ENCODE measurements at places on chromosomes 2 and 18.
A peak's percentile ranks its signal among the peaks of the same experiment; 100 is the strongest.

- DNase-seq, result no peak
Observed at GRCh38 chr2:59276033-59276432, 1034.9 kb upstream of the FANCL start.

DNA sequence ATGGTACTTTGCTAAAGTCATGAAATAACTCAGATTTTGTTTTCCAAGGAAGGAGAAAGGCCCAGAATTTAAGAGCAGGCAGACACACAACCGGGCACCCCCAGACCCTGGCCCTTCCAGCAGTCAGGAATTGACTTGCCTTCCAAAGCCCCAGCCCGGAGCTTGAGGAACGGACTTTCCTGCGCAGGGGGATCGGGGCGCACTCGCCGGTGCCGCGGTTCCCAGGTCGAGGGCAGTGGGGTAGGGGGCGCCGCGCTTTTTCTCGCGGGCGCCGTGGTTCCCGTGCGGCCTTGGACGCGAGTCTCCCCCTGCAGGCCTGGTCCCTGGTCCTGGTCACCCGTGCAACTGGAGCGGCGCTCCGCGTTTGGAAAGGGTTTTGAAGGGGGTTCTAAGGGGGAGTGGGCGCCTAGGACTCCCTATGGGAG lies 1.2 kb downstream of the ZNF236 start:
- DNase-seq, result peak; percentile 41

DNA sequence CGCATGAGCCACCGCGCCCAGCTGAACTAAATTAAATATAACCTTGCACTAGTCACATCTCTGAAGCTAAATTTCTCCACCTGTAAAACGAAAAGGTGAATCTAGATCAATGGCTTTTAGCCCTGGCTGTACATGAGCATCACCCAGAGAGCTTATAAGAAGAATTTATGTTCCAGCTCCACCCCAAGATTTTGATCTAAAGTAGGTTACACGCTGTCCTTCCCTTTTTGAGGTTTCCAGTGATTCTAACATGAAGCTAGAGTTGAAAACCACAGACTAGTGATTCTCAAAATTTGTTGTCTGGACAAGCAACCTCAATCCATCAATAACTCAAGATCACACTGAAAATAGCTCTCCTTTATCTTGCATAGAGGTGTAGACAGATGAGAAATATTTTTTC lies 208.8 kb upstream of the CRIM1 start:
- DNase-seq, result no peak

- DNase-seq, result no peak
Observed at GRCh38 chr18:28905509-28905908, 728.6 kb upstream of the CDH2 start.

GRCh38 chr2:45892757-45893156 lies 241.3 kb downstream of the PRKCE start:
- no peak for DNase-seq

DNA sequence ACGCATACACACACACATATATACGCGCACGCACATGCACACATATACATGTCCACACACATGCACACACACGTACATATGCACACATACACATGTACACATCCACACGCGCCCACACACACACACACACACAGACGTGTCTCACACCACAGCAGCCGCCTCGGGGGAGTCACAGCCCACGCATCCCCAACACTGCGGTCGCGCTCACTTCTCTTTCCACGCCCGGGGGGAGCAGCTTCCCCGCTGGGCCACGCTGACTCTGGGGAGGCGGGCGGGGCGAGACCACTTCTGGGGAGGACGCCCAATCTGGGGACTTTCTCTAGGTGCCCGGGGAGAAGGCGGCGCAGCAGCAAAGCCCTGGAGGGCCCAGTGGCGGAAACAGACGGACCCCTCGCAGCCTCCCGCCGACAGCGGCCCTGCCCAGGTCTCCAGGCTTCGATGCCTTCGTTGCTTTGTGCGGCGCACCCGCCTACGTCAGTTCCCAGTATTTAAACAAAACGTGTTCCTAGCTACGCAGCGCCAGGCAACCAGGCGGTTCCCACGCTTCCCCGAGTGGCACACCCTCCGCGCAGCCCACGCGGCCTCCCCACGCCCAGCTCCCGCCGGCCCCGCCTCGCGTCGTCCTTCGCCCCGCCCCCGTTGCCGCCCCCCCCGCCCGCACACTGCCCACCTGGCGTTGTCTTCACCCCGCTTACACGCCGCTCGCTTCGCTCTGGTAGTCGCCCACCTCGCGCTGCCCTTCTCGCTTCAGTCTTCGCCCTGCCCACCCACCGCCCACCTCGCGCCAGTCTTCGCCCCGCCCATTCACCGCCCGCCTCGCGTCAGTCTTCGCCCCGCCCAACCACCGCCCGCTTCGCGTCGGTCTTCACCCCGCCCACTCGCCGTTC lies 810 bp upstream of the RBFA start:
- no peak for DNase-seq

- DNase-seq, result peak; percentile 33
Observed at GRCh38 chr2:74292751-74293150, 50.5 kb downstream of the SLC4A5 start.

- no peak for DNase-seq
Observed at GRCh38 chr2:240579071-240579762, 7.3 kb upstream of the CAPN10 start.

- DNase-seq, result no peak
Observed at GRCh38 chr18:9017167-9017904, 85.2 kb upstream of the NDUFV2 start.

GRCh38 chr18:46226461-46226860 lies 122.3 kb downstream of the HAUS1 start:
- no peak for DNase-seq

All from T47D (cell line).